DMS 273 treated with DMSO at 0.1 percent for 48 hours (cell line): ENCODE measurements at places on chromosomes 13 and 19.
A peak's percentile ranks its signal among the peaks of the same experiment; 100 is the strongest.

DNA sequence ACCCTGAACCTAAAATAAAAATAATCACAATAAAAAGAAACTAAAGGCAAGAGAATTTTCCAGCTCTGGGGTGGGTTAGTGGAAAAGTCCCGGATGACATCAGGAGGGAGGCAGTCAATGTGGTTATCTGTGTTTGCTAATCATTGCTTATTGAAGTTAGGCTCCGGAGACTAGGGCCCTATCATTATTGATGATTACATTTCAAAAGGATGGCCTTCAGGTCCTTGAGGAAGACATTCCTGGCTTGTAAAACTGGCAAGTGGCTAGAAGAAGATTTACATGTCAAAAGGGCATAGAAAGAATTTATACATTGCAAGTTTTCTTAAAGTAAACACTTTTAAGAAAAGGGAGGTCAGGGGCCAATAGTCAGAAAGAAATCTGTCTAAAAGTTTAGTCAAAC is 123.4 kb downstream of the POSTN start:
- DNase-seq, result no peak

DNA sequence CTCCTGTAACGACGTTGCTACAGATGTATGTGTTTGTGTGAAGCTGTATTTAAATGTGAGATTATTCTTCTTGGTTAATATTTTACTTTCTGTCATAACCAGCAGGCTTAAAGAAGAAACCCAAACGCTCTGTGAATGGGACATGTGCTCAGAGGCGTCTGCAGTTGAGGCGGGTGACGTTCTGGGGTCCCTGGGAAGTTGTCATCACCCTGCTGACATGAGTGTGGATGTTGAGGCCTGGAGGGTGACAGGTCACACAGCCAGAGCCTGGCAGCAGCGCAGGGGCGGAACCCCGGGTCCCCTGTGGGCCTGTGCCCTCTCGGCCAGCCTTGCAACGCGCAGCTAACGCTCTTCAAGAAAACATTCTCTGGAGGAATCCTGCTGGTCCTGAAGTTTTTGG is 16.6 kb downstream of the RASA3 start:
- DNase-seq, result no peak

DNA sequence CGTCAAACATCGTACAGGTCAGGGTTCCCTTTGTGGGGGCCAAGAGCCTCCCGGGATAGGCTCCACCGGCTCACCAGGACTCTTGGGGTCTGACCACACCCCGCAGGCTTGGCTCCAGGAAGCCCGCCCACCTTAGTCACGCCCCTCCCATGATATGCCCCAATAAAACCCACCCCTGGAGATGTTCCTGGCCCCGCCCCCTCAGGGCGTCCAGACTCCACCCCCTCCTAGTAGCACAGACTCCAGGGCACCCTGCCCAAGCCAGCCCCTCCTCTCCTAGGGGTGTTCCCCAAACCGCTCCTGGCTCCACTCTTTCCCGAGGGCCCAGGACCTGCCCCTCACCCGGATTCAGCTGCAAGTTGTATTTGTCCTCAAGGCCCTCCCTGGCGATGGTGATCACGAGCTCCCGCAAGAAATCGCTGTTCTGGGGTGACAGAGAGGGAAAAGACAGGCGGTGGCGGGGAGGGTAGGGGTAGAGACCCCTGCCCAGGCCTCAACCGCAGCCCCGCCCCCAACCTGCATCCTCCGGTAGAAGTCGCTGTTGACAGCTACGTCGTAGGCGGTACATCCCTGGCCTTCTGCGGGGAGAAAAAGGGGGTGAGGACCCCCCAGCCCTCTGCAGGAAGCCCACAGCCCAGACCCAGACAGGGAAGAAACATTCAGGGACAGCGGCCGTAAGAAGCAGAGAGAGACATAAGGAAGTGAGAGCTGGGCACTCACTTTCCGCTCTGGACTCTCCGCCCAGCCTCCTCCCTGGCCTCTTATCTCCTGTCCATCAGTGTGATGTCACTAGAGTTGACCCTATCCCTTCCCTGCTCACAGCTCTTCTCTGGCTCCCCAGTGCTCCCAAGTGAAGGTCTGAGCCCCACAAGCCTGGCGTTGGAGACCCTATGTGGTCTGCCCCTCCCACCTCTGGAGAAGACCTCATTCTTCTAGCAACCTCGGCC is 3.9 kb downstream of the PIH1D1 start:
- DNase-seq, result no peak

GRCh38 chr19:48695743-48696352 is at the start of gene FUT2:
FUT2 (plus strand) TSS chr19:48695971; CDS start chr19:48702957, 6,986 bp downstream.
- no peak for DNase-seq

DNA sequence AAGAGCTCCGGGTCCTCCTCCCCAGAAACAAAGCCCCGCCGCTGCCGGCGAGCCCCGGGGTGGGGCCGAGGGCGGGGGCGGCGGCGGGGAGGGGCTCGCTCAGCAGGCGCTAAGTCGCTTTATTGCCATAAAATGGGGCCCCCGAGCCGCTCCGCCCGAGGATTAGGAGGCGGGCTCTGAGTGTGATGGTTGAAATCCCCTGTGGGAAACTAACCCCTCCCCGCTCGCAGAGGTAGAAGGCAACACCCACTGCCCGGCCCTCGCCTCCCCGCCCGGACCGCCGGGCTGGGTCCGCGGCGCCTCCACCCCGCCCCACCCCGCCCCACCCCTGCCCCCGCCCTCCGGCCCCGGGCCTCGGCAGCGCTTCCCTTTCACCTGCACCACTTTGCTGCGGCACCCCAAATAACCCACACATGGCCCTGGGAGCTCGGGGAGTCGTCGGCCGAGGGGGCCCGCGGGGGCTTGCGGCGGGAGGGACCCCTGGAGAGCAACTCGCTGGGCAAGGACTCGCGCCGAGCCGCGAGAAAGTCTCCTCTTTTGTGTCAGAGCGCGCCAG is at the start of gene KLF12:
KLF12 (minus strand) TSS at position 184 of the 556 bp plus-strand sequence.
- DNase-seq, result peak; percentile 72

GRCh38 chr19:8577247-8577646 is at the start of gene MYO1F:
MYO1F (minus strand) TSS chr19:8577442; CDS start chr19:8577309, 133 bp downstream.
- DNase-seq, result no peak

- DNase-seq, result no peak
These were observed 4.7 kb upstream of the YJEFN3 start for GRCh38 chr19:19524053-19524452.

- DNase-seq, result no peak
These were observed 11.3 kb downstream of the STAP2 start for GRCh38 chr19:4327252-4327876.

- no peak for DNase-seq
These were observed 14.1 kb downstream of the POU4F1 start for GRCh38 chr13:78589206-78589605.

DNA sequence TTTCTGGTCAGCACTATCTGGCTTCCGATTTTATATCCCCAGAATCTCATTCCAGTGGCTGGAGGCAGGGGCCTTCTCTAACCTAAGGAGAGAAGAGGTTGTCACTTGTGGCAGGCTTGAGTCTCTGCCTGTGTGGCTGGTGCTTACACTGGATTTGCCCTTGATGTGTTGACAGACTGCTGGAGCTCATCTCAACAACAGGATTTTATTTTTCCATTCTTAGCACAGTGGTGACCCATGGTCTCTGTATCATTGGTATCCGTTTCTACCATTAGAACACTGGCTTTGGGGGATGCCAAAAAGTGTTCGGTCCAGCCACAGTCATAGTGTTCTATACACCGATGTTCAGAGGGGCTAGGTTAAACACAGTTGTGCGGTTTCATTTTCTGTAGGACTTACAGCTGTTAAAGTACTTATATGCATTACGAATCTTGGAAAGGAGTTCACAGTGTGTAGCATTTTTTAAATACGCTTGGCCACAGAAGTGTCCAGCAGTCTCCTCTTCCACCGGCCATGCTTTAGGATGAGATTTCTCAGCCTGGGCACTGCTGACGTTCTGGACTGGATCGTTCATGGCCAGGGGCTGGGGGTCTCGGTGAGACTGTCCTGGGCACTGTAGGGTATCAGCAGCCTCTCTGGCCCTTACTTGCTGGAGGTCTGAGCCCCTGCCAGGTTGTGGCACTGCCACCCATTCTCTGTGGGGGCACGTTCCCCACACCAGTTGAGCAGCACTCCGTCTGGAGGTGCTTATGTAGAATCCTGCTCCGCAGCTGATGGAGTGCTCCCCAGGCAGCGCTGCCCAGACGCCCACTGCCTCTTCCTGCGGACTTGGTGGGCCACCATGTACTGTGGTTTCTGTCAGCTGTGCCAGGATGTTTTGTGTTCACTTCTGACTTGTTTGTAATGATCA is 41.4 kb upstream of the TEX29 start:
- DNase-seq, result no peak

DNA sequence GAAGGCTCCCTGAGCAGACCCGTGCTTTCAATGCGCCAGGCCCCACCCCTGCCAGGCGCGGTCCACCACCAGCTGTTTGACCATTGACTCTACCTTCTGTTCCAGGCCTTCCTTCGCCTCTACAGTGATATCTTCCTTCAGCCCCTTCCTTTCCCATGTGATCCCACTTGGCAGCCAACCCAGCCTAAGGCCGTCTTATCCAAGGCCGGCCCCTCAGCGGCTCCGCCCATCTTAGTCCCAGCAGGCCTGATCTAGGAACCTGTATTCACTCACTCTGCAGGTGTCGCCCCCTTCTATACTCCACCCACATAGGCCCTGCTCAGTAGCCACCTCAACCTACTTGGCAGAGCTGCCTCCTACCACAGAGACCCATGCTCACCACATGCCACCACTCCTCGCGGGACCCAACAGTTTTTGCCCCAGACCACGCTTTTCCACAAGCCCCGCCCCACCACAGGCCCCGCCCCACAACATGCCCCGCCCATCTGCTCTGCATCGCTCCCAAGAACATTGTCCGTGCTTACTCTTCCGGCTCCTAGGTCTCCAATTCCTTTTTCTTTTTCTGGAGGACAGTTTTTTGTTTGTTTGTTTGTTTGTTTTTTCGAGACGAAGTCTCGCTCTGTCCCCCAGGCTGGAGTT is 2.9 kb downstream of the RASIP1 start:
- peak; percentile 51 for DNase-seq

GRCh38 chr13:61253105-61253877 is 162.4 kb downstream of the PCDH20 start:
- DNase-seq, result no peak

- DNase-seq, result no peak
These were observed 666 bp downstream of the POMP start for GRCh38 chr13:28659621-28659970.

DNA sequence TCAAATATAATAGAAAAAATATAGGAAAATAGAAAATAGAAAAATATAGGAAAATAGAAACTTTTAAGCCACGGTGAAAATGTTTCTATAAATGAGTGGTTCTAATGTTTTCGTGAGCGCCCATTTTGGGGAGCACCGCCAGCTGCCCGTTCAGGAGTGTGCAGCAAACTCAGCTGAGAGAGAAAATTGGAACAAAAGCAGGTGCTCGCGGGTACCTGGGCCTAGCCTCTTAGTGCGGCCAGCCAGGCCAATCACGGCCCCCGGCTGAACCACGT is 204 bp upstream of the PDX1 start:
- no peak for DNase-seq

GRCh38 chr13:40776681-40777165 is 5.7 kb upstream of the MRPS31 start:
- DNase-seq, result no peak

DNA sequence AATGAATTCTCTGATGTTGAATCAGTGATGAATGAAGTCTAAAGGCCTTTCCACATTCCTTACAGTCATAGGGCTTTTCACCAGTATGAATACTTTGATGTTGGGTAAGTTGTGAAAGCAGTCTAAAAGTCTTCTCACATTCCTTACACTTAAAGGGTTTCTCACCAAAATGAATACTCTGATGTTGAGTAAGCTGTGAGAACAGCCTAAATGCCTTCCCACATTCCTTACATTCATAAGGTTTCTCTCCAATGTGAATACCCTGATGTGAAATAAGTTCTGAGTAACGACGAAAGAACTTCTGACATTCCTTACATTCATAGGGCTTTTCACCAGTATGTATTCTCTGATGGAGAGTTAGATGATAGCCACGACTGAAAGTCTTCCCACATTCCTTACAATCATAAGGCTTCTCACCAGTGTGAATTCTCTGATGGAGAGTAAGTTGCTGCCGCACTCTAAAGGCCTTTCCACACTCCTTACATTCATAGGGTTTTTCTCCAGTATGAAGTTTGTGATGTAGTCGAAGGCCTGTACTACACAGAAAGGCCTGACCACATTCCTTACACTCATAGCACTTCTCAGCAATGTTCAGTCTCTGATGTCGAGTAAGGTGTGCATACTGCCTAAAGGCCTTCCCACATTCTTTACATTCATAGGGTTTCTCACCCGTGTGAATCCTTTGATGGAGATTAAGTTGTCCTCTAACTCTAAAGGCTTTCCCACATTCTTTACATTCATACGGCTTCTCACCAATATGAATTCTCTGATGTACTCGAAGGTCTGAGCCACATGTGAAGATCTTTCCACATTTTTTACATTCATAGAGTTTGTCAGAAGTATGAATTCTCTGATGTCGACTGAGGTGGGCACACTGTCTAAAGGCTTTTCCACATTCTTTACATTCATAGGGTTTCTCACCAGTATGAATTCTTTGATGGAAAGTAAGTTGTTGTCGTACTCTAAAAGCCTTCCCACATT is 19.9 kb downstream of the ZFP30 start:
- DNase-seq, result no peak

DNA sequence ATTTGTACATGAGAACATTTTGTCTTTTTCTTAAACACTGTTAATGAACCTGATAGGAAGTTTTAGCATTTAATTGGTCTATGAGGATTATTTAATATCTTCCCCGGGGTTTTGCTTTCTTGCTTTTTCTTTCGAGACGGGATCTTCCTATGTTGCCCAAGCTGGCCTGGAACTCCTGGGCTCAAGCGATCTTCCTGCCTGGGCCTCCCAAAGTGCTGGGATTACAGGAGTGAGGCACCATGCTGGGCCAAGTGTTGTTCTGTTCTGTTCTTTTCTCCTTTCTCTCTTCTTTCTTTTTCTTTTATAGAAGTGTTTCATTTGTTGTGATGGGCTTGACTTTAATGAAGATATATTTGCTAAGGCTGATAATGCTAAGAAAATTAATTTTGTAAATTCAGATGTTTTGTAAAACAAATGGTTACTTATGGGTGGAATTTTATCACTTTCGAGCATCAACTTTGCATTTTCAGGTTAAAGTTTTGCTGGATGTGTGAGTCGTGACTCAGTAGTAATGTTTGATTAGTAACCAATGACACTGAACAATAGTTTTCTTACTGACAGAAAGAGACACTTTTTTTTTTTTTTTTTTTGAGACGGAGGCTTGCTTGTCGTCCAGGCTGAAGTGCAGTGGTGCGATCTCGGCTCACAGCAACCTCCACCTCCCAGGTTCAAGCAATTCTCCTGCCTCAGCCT is 2.2 kb downstream of the PAN3 start:
- DNase-seq, result no peak

DNA sequence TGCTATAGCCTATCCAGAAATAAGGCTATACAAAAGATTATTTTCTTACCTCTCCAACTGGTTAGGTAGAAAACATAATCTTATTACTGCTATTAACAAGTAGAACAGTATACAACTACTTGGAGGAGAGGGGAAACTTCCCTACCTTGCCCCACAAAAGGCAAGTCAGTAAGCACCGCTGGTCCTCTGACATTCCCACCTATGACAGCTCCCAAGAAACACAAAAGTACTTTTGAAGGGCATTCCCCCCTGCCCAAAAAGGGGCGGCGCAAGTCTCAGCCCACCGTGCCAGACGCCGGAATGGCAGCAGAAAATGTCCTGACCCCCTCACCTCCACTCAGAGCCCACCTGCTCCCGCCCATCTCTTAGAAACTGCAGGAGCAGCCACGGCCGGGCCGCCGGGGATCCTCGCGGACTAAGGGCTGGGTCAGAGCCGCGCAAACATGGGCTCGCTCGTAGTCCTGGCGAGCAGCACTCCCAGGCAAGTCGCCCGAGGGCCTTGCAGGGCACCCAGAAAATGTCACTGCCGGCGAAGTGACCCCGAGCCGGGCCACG is 437 bp downstream of the SUCLA2 start:
- no peak for DNase-seq
